A549 treated with DMSO at 1 μM for 4 hours (cell line): ENCODE measurements at places on chromosomes 1 and 21. TPM values are rescaled to one million over a fixed set of nuclear protein-coding genes. Genes with fewer than 3 reads are reported as not detected.

The PRAMEF2 gene
- total RNA-seq, result not detected in 5 replicates

The FMO2 gene
- not detected in 5 replicates for total RNA-seq

The FMN2 gene
- 5.0 to 7.4 TPM (median 6.4 TPM) in 5 replicates for total RNA-seq

The KCND3 gene
- 0.01 to 0.02 TPM in 2 of 5 replicates, not detected in the others for total RNA-seq

The ACOT11 gene
- 1.7 to 2.3 TPM (median 2.1 TPM) in 5 replicates for total RNA-seq

The NMNAT2 gene
- total RNA-seq, result 0.51 to 0.85 TPM (median 0.60 TPM) in 5 replicates

The IQGAP3 gene
- 11.7 to 19.1 TPM (median 16.5 TPM) in 5 replicates for total RNA-seq

The NADK gene
- total RNA-seq, result 25.8 to 41.6 TPM (median 36.4 TPM) in 5 replicates

The CRYAA gene
- total RNA-seq, result not detected in 5 replicates

The TNNT2 gene
- total RNA-seq, result 0.13 to 0.34 TPM in 2 of 5 replicates, not detected in the others

The LDLRAD2 gene
- 0.08 to 0.20 TPM (median 0.12 TPM) in 3 of 5 replicates, not detected in the others for total RNA-seq

The TMEM240 gene
- 0.44 to 0.77 TPM (median 0.56 TPM) in 5 replicates for total RNA-seq

The PLA2G2A gene
- not detected in 5 replicates for total RNA-seq

The ADIPOR1 gene
- 59.5 to 72.0 TPM (median 71.2 TPM) in 5 replicates for total RNA-seq

The PDZK1IP1 gene
- 6.1 to 9.3 TPM (median 7.9 TPM) in 5 replicates for total RNA-seq

The MMP23B gene
- 0.52 to 1.0 TPM (median 0.83 TPM) in 5 replicates for total RNA-seq

The HTR6 gene
- 0.07 to 0.18 TPM (median 0.17 TPM) in 5 replicates for total RNA-seq

The TFF1 gene
- total RNA-seq, result 24.2 to 31.5 TPM (median 30.5 TPM) in 5 replicates

The E2F2 gene
- 2.5 to 3.4 TPM (median 3.2 TPM) in 5 replicates for total RNA-seq

The MYBPHL gene
- total RNA-seq, result not detected in 5 replicates

The UTS2 gene
- total RNA-seq, result 0.73 TPM in 1 of 5 replicates, not detected in the others

The RPE65 gene
- total RNA-seq, result not detected in 5 replicates

The MYOC gene
- not detected in 5 replicates for total RNA-seq

The VANGL2 gene
- 0.84 to 1.3 TPM (median 1.2 TPM) in 5 replicates for total RNA-seq

The PLEKHN1 gene
- total RNA-seq, result 4.4 to 7.1 TPM (median 6.1 TPM) in 5 replicates

The TAS1R1 gene
- not detected in 5 replicates for total RNA-seq

The MNDA gene
- not detected in 5 replicates for total RNA-seq

The LRRC3 gene
- 1.3 to 1.9 TPM (median 1.5 TPM) in 5 replicates for total RNA-seq

The TSPAN2 gene
- total RNA-seq, result 0.80 to 1.8 TPM (median 1.0 TPM) in 5 replicates

The LCE1E gene
- 0.08 TPM in 1 of 5 replicates, not detected in the others for total RNA-seq
